ENCODE measurements at places on chromosomes 7 and 10.

DNA sequence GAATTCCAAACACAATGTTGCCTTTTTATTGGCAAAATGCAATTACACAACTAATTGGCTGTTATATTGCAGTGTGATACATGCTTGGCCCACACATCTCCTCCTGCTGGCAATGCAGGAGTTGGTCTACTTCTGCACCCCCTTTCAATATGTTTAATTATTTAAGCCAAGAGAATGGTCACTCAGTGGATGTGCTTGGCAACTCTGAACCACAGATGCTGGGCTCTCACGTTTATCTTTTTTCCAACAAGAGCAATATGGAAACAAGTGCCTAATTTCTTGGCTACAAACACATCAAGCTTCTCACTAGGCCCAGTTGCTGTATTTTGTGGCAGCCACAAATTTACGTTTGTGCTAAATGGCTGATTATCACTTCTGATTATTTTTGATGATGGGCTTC lies 1149.2 kb upstream of the CELF2 start:
- no peak for DNase-seq

DNA sequence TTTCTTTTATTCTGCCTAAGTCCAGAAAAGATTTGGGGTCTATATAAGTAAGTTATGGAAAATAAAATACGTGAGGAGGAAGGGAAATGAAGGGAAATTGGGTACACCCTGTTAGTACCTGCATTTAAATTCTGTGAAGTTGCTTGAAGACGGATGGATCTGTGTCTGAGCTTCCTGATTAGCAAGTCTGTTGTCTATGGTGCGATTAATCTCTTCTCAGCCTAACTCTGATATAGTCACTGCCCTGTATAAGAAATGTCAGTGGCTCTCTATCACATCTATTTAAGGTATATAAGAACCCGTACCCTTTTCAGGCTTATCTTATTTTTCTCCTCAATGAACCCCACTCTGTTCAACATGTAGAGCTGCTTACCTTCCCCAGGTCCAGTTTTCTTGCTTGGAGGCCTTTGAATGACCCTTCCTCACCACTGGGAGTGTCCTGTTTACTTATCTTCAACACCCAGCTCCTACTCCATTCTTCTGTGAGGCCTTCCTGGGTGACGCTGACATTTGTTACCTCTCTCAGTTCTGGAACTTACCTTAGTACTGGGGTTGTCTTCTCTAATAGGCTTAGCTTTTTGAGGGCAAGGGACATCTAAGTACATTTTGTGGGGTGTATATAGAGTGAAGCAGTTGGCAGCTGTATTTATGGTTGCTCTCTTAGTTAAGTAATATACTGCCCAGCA lies 149.6 kb upstream of the PRPS1L1 start:
- DNase-seq: no peak

GRCh38 chr10:11154333-11154732 lies 136.7 kb downstream of the CELF2 start:
- DNase-seq: no peak

DNA sequence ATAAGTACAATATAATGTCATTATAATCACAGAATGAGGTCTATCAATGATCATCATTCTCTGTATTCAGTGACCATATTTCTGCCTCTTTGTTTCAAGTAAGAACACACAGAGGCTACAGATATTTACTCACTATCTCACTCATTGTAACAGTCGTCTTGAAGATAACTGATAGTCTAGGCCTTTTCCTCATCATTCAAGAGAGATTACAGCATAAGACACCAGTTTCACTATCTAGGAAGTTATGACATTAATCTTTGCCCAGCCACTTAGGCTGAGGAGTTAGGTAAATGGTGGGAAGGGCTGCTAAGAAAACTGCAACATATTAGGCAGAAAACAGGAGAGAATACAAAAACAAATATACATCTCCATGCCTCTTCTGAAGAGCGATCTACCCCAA lies 125.3 kb downstream of the CHCHD3 start:
- no peak for DNase-seq

DNA sequence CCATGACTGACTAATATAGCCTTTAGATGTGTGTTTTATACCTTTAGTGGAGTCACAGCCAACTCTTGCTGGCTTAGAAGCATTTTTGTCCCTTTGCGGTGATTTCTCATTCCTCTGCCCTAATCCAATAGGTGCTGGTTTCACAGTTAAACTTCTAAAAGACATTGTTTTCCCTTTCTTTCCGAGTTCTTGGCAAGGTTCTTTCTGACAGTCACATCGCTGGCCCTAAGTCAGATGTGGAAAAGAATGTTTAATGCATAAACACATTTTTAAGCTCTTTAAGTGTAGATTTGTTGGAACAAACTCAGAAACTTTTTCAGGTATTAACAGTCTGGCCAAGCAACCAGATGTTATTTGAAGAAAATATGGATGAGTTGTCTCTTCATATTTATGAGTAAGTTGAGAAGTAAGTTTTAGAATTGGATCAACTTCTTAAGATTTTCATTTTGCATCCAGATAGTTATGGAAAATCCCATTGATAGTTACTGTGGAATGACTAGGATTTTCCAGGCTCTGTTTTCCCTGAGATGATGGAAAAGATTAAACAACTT lies 4.1 kb downstream of the EPDR1 start:
- no peak for DNase-seq

DNA sequence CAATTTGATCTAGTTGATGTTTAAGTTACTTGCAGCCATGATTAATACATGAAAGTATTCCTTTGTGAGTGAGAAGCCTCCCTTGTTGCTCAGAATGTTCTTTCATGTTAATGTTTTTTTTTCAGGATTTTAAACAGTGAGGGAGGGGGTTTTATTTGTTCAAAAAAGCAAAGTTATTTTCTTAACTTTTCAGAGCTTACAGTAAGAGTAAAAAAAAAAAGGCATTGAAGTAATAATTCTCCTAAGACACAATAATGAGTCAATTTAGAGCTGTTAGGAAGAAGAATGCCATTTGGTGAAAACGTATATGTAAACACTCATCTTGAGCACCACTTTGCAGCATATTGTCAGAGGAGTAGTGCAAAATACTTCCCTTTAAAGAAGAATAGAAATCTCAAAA lies 105.8 kb downstream of the SEMA3A start:
- no peak for DNase-seq

DNA sequence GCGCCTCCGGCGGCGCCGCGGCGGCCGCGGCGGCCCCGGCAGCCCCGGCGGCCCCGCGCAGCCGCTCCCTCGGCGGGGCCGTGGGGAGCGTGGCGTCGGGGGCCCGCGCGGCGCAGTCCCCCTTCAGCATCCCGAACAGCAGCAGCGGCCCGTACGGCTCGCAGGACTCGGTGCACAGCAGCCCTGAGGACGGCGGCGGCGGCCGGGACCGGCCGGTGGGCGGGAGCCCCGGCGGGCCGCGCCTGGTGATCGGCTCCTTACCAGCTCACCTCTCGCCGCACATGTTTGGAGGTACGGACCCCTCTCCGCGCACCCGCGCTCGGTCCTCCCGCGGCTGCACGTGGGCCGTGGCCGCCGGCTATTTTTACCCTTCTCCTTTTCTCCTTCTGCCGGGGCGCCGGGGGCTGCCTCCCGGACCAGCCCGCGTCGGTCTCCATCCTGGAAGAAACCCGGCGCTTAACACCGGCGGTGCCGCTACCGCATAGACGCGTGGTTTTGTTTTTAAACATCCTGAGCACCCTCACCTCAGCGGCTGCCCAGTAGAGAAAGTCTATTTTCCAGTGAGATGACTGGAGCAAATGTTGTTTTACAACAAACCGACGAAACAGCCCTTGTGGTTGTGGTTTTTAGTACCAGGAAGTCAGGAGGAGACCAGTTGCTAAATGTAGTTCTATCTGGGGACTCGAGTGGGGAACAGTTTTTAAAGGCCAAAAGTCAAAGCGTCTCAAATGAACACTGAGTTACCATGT lies 1.3 kb downstream of the ZNRF2 start:
- peak; percentile 66 for DNase-seq

- DNase-seq: no peak
These were observed 933 bp upstream of the RNF32 start for GRCh38 chr7:156639426-156640256.

- peak; percentile 18 for DNase-seq
These were observed 66.4 kb downstream of the MTURN start for GRCh38 chr7:30201161-30201666.

- DNase-seq: no peak
These were observed 43.5 kb downstream of the PRTFDC1 start for GRCh38 chr10:24908793-24909423.

GRCh38 chr10:131818510-131819234 lies 82.1 kb upstream of the PPP2R2D start:
- DNase-seq: no peak

DNA sequence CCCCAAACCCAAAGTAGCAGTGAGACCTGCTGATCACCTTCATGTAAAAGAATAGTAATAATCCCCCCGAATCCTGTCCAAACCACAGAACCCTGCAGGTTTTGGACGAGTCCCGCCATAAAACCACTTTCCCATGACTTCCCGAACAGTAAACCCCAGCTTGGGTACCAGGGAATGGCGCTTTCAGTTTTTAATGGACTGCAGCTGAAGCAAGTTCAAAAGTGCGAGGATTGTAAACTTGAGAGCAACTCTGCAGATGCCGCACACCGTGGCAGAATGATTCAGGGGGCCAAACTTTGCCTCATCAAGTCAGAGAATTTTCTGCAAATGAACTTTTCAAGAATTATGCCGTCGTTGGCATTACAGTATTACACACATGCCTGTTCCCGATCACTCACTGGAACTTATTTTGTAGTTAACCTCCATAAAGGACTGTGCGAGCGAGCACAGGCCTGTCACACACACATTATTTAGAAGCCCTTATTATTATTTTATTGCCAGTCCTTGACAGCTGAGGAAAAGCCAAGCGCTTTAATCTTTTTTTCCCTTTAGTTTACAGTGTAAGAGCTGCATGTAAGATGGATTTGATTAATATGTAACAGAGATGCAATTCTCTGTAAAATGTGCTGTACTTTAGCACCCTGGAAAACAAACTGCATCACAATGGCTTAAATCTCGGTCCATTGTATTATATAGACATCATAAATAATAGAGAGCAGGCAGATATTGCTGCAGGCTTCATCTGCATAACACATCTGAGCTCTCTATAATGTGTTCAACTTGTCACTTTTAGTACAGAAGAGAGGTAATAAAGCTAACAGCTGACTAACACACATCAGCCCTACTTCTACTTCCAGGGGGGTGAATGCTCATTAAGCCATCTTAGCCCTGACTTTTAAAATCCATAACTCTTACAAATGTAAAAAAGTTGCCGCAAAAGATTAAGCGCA lies 493.5 kb upstream of the GALNT17 start:
- DNase-seq: no peak

All from memory B cell (primary cell).